NCI-H1092 treated with DMSO at 0.1 percent for 48 hours (cell line): ENCODE measurements at places on chromosomes 12 and 14.

DNA sequence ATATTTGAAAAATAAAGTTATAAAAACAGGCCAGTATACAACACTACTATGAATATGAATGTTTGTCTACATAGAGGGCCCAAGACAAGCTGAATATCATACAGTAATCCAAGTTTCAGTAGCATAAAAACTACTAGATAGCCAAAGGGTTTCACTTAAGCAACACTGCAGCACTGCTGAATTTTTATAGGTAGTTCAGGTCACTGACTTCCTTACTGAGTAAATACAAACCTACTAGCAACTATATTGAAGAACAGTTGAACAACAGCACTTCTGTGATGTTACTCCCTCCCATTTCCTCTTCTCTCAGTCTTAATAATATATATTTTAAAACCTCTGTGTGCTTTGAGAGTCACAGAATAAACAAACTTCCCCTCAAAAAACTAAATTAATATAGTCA is 42.7 kb downstream of the GTF2A1 start:
- DNase-seq: no peak

DNA sequence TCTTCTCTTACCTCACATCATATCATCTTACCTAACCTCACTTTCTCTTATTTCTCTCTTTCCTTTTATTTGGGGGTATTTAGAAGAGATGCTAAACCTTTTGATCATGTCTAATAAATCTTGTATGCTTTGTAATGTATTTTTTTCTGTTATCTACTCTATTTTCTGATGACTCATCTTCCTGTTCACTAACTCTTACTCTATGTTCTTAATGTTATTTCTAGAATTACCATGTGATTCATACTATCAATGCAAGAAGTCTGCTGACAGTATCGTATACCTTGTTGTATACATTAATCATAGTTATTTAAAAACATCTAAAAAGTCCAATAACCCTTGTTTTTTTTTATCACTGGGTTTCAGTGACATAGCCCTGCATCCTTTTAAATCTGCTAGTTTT is 62.3 kb downstream of the MGAT4C start:
- DNase-seq: no peak

DNA sequence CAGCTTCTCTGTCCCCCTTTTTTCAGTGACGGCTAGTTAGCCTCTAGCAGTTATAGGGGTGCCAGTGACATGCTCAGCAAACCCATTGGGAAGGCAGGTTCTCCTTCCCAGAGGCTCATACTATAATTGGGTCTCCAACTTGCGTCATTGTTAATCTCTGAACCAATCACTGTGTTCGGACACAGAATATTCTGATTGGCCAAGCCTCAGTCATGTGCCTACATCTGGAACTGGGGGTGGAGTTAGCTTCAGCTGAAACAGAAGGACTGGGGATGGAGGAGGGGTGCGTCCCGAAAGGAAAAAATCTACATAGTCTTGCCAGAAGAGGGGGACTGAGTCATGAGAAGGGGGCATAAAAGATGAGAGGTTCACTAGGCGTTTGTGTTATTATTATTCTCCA is 165.6 kb downstream of the SUDS3 start:
- DNase-seq: no peak

DNA sequence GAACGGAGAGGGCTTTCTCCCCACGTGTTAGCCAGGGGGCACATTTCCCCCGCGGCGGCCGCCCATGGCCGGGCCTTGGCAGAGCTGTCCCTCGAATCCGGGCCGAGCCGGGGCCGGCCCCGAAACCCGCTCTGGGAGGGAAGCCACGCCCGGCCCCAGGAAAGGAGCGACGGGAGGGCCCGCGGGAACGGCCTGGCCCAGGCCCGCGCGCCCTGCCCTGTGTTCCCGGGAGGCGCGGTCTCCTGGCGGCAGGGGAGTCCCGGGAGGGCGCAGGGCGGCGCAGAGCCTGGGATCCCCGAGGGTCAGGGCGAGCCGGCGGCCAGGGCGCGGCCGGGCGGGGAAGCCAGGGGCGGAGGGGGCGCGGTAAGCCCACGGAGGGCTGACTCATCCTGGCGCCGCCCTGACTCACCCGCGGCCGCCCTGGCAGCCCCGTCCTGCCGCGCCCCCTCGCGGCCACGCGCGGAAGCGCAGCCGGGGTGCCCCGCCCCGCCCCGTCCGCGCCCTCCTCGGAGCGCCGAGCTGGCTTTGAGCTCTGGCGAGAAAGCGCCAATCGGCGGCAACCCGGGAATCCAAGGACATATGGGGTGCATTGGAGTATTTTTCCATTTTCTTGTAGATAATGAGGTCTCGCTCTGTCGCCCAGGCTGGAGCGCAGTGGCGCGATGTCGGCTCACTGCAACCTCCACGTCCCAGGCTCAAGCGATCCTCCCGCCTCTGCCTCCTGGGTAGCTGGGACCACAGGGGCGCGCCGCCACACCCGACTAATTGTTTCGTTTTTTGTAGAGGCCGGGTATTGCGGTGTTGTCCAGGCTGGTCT is 31.8 kb upstream of the PLEKHG6 start:
- peak; percentile 10 for DNase-seq

DNA sequence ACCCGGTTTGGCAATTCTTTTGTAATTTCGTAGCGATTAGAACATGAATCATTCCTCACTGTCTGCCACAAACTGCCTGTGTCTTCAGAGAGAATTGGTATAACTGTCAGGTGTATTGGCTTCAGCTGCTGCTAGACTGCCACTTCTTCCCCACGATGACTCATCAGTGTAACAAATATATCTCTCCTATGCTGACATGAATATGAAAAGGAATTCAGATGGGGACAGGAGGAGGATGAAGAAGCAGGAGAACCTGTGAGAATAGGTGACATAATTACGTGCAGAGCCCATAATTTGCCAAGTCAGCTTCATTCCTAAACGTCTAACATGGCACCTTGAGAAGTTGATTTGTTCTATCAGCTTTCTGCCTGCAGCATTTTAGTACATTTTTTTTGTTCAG is 64.9 kb downstream of the FRMD6 start:
- no peak for DNase-seq

GRCh38 chr14:75802486-75802885 is 141.4 kb downstream of the TTLL5 start:
- no peak for DNase-seq
